ENCODE measurements at places on chromosomes 16 and 17.

DNA sequence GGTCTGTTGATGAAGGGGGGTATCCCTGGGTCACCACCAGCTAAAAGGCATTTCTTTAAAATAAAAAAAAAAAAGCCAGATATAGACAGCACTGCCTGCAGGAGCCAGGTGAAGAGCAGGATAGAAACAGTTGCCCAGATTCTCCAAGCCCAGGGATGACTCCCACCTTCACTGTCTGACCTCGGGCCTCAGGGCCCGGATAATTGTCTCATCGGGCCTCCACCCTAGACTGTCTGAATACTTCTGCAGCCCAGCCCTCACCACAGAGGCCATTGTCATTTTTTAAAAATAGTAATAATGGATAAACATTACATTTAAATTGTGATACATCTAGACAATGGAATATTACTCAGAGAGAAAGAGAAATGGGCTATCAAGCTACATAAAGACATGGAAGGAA is 92.8 kb upstream of the TNRC6C start:
- DNase-seq, result no peak

GRCh38 chr17:40703652-40704051 is at the start of gene KRT24:
Gene KRT24, minus strand, starts transcription at chr17:40703752. Its CDS starts 59 bp downstream, at chr17:40703693.
- DNase-seq, result no peak

GRCh38 chr16:17437981-17438380 is 32.8 kb downstream of the XYLT1 start:
- no peak for DNase-seq

- DNase-seq, result no peak
Observed at GRCh38 chr16:20689668-20690067, 7.8 kb downstream of the ACSM1 start.

DNA sequence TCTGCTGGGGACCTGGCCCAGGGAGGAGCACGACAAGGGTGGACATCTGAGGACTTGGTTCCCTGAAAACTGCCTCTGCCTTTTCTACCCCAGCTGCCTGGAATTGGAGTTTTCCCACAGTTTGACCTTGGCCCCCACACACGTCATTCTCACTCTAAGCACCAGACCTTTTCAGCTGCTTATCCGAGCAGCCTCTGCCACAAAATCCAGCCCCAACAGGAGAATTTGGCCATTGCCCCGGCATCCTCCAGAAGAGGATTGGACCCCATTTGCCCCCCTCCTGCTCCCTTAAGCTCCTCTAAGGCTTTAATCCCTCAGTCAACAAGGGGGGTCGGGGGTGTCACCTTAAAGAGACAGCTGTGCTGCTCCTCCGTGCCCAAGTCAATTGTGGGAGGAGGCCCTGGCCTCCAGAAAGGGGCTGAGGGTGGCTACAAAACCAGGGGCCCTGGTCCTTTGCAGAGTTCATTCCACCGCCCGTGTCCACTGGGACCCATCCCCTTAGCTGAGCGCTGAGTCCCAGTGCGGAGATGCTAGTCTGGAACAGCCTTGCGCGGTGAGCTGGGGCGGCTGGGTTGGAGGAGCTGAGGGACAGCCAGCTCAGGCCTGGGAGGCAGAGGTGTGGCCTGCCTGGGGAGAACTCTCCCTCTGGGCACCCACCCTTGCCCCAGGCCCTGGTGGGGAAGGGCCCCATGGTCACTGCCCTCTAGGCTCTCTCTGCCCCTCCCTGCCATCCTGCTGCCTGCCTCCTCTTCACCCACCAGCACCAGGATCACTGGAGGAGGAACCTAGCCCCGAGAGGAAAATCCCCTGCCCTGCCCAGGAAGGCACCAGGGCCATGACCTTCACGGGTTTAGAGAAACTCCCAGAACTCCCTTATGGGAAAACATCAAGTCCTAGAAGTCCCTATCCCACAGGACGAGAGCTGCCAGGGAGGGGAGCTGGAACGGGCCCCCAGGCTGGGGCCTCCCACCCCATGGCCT is 18.8 kb downstream of the TTYH2 start:
- no peak for DNase-seq

DNA sequence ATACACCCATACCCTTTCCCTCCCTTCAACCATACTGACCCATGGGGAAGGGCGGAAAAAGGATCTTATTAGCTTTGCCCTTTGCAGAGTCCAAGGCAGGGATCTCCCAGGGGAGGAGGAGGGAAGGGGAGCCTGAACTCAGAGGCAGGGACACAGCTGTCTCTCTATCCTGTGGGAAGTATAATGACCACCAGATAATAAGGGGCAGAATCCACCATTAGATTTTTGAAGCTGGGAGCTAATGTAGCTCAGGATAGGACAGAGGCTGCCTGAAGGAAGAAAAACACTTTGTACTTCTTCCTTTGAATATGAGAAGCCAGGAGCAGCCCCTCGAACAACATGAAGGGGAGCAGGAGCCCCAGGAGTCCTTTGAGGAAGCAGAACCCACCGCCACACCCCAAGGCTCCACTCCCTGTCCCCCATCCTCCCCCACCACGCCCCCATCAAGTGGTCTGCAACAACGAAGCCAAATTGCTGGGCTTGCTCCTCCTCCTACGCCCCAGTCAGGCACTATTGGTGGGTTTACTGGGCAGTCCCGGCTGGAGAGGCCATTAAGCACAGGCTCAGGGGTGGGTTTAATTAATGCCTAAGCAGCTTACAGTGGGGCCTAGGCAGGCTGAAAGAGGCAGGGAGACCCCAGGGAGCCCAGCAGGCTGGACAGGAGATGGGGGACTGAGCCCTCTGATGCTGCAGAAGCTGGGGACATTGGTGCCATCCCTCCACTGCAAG is 5.3 kb downstream of the MPP2 start:
- DNase-seq, result no peak

DNA sequence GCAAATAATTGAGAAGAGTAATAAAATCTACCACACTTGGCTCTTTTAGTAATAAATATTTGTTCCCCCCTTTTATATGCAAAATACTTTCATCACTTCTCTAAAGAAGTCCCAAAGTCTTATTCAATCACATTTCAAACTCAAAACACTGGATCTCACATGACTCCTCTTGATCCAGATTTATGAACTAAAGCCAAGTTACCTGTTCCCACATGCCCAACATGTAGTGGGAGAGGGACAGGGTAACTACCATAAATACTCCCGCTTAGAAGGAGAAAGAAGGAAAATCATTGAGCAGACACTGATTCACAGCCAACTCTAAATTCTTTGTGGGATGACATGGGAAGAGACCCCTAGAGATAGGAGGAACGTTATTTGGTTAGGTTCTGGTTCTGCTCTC is 64.9 kb upstream of the PMFBP1 start:
- no peak for DNase-seq

- no peak for DNase-seq
Observed at GRCh38 chr17:75826561-75827307, 17.5 kb downstream of the UNC13D start.

DNA sequence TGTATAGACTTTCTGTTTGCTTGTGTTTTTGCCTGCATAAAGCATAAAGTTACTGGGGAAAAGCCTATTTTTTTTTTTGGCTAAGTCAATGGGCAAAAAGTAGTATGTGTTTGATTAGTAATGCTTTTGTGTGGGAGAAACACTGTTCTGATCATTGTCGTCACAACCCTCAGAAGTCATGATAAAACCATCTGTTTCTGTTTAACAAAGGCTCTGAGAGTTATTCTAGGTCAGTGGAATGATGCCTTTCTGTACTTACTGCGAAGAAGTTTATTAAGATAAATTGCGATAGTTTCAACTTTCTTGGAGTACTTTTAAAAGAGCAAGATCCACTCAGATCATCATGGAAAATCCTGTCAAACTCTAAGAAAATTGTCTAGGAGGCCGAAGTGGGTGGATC is 80.9 kb downstream of the PRKCA start:
- no peak for DNase-seq

DNA sequence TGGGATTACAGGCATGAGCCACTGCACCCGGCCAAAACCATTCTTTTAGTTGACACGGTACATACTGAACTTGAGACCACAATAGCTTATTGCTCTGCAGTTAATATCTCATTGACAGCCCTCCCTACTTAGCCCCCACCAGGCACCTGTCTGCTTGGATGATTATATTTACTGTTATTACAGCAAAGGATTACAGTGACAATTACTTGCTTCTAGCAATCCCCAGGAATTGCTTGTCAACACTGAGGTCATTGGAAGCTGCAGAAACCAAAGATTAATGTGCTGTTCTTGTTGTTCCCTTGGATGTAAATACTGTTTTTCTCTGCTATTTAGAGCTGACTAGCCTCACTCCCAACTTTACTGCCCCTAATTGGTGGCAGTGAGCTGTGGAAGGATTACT is 211.2 kb downstream of the LGALS9B start:
- DNase-seq, result no peak

All from stimulated activated CD4-positive, alpha-beta T cell treated with anti-CD3 and anti-CD28 coated beads, Interleukin-2, amount 100 ng/mL, for 24 hours (primary cell).